ENCODE measurements at places on chromosomes 3 and 15. TPM values are rescaled to one million over a fixed set of nuclear protein-coding genes. Genes with fewer than 3 reads are reported as not detected.

- DNase-seq, result no peak
These were observed 297.5 kb upstream of the LYSMD4 start for GRCh38 chr15:100030586-100031229.

DNA sequence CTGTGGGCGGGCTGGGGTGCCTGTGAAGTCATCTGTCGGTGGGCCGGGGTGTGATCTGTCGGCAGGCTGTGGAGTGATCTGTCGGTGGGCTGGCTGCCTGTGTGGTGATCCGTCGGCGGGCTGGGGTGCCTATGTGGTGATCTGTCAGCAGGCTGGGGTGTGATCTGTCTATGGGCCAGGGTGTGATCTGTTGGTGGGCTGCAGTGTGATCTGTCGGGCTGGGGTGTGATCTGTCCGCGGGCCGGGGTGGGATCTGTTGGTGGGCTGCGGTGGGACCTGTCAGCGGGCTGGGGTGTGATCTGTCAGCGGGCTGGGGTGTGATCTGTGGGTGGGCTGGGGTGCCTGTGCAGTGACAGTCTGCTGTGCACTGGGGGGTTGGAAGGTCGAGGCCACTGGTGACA is 204.5 kb downstream of the XXYLT1 start:
- peak; percentile 46 for DNase-seq

GRCh38 chr3:94272016-94272415 is 209.2 kb downstream of the NSUN3 start:
- no peak for DNase-seq

The SAMMSON gene
- total RNA-seq, result not detected

GRCh38 chr15:70099167-70099966 is 1.6 kb upstream of the TLE3 start:
- DNase-seq, result peak; percentile 100

- DNase-seq, result no peak
These were observed 99.6 kb downstream of the PGPEP1L start for GRCh38 chr15:98907927-98908471.

- no peak for DNase-seq
These were observed 91.9 kb upstream of the VGLL4 start for GRCh38 chr3:11735638-11736037.

- no peak for DNase-seq
These were observed 41.8 kb downstream of the KCNH8 start for GRCh38 chr3:19190126-19190525.

DNA sequence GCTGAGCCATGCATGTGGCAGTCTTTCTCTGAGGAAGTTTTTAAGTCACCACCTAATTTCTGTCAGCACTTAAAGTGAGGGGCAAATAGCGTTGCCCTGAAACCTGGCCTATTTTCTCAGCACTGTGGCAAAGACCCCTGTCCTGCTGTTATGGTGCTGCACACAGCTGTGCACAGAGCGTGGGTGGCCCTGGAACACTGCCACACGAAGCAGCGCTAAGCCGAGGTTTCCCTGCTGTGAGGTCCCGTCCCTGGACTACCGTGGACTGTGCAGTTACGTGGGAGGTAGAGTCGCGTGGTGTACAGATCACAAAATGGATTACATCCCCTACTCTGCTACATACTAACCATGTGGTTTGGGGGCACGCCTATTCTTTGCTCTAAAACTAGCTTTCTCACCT is 101.6 kb upstream of the NR2E3 start:
- no peak for DNase-seq

The ABHD14A gene
- total RNA-seq, result 11.2 TPM

GRCh38 chr15:36671017-36671416 is 91.6 kb downstream of the CDIN1 start:
- no peak for DNase-seq

GRCh38 chr3:27716309-27716708 is 5.8 kb downstream of the EOMES start:
- no peak for DNase-seq

The PLA2G4B gene
- total RNA-seq, result 1.3 TPM

The KLHL40 gene
- 480 TPM for total RNA-seq

- no peak for DNase-seq
These were observed 66.7 kb upstream of the DNAJC19 start for GRCh38 chr3:181056136-181056732.

The EHHADH gene
- total RNA-seq, result 1.9 TPM

GRCh38 chr3:5579139-5579602 is 391.7 kb downstream of the EDEM1 start:
- no peak for DNase-seq

DNA sequence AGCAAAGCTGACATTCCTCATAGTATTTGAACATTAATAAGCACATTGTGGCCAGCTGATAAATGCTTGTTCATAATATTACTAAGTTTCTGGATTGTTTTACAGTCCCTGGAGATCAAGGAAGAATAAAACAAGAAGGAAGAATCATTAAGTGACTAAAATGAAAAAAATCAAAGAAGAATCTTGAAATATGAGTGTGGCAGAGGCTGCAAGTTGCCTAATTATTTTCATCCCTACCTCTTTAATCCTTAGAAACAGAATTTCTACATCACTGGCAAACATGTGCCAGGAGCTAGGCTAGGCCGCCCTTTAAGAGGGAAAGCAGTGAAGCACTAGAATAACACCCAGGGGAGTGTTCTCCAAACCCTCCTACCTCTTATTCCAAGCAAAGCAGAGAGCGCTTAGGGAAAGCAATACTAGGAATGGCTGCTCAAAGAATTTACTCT is 98.9 kb downstream of the MAGI1 start:
- DNase-seq, result no peak
